Germinal center (tissue), 1 donor: ENCODE measurements at places on chromosomes 13 and 19.
A peak's percentile ranks its signal among the peaks of the same experiment; 100 is the strongest.

GRCh38 chr13:113926301-113926761 is 47.5 kb downstream of the C13orf46 start:
- DNase-seq: no peak

- DNase-seq: no peak
Observed at GRCh38 chr13:113086991-113087922, 18.3 kb upstream of the F7 start.

- no peak for DNase-seq
Observed at GRCh38 chr13:112746044-112746443, 56.2 kb downstream of the ATP11A start.

DNA sequence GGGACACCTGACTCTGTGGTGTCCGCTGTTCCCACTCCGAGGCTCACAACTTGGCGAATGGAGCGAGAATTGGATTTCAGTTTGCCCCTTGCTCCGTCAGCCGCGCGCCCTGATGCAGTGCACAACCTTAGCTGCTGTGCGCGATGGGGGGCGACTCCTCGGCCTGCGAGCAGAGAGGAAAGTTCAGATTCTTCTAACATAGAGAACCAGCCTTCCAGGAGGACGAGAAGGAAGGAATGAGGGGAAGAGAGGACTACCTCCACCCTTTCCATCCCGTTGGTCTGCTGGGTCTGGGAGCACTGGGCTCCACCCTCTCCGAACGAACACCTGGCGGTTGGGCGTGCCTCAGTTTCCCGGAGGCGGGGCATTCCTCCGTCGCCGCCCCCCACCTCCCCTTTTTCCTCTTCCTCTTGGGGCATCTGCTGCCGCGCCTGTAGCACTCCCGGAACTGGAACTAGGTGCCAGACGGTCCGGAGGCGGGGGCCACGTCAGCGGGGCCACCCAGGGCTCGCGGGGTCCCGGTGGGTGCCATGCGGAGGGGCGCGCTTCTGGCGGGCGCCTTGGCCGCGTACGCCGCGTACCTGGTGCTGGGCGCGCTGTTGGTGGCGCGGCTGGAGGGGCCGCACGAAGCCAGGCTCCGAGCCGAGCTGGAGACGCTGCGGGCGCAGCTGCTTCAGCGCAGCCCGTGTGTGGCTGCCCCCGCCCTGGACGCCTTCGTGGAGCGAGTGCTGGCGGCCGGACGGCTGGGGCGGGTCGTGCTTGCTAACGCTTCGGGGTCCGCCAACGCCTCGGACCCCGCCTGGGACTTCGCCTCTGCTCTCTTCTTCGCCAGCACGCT is at the start of gene KCNK6:
TSS of gene KCNK6 (plus strand) at position 425 of the 838 bp plus-strand sequence. CDS start at position 531, 106 bp downstream.
- peak; percentile 33 for DNase-seq

GRCh38 chr13:49494645-49495044 is 1.1 kb upstream of the PHF11 start:
- no peak for DNase-seq

DNA sequence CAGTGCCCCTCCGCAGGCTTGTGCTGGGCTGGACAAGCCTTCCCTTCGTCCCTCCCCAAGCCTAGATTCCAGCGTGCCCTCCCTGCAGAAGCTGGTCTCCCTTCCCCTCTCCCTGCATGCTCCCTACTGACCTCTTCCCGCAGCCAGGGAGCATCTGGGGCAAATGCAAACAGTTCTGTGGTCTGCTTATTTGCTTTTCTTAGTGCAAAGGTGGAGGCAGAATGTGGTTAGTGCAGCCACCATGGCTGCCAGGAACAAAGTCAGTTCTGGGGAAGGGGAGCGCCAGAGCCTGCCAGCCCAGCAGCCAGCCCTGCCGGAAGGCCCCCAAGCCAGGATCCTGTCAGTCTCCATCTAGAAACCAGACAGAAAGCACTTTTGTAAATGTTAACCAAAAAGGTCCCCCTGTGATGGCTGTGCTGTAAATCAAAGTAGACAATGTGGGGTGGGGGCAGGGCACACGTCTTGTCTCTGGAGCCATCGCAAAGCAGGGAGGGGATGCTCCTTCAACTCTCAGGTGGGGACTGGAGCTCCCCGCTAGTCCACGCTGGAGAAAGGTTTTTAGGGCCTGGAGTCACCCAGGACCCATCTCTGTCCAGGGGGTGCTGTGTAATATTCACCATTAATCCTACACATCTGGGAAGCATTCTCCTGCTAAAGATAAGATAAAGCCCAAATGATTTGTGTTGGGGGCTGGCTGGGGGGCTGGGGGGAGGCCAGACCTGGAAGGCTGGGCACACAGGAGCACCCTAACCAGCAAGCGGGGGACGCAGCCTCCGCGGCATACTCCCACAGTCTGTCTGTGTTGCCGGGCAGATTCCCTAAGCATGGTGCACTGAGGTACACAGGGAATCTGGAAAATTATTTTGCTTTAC is 30.9 kb downstream of the SERP2 start:
- no peak for DNase-seq

- DNase-seq: no peak
Observed at GRCh38 chr19:282501-282900, 8.7 kb downstream of the PLPP2 start.

DNA sequence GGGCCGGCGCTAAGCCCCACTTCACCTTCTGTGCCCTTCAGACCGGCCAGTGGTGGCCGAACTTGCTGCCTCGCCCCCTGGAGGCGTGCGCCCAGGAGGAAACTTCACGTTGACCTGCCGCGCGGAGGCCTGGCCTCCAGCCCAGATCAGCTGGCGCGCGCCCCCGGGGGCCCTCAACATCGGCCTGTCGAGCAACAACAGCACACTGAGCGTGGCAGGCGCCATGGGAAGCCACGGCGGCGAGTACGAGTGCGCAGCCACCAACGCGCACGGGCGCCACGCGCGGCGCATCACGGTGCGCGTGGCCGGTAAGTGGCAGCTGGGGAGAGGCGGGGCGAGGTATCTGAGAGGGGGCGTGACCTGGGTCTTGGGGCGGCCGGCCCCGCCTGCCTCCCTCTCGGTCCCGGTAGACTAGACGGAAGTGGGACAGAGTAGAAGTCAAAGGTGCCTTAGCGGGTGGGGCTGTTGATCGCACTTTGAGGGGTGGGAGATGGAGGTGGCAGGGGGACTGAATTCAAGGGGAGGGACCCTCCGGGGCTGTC is 5.6 kb downstream of the ICAM5 start:
- peak; percentile 88 for DNase-seq

- no peak for DNase-seq
Observed at GRCh38 chr13:44431150-44431549, 57.5 kb downstream of the SERP2 start.

GRCh38 chr19:4415352-4415751 is 12.9 kb downstream of the CHAF1A start:
- no peak for DNase-seq

GRCh38 chr19:44808463-44809371 is at the start of gene BCAM:
TSS of gene BCAM (plus strand) at chr19:44809103. CDS start at chr19:44809125, 22 bp downstream.
- DNase-seq: peak; percentile 54

- DNase-seq: no peak
Observed at GRCh38 chr13:56351041-56351440, 789.7 kb upstream of the PRR20A start.

GRCh38 chr19:40174092-40174491 is 17.1 kb upstream of the MAP3K10 start:
- DNase-seq: no peak

- no peak for DNase-seq
Observed at GRCh38 chr19:41849067-41849466, 4.2 kb downstream of the DMRTC2 start.

- no peak for DNase-seq
Observed at GRCh38 chr13:29498426-29499040, 97.0 kb downstream of the SLC7A1 start.

DNA sequence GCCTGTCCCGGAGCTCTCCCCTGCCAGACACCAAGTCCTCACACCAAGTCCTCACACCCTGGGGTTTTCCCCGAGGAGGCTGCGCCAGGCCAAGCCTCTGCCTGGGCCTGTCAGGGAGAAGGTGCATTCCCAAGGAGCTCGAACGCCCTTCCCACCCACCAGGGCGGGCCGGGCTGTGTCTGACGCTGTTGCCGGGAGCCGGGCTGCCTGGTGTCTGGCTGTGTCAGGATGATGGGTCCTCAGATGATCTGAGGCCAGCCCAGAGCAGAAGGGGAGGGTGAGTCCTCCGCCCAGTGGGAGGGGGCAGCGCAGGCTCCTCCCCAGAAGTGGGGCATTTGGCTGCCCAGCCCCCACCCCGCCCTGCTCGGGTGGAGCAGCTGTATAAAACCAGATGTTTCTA is 2.3 kb upstream of the HAS1 start:
- DNase-seq: no peak

- DNase-seq: no peak
Observed at GRCh38 chr19:5738423-5738822, 18.0 kb downstream of the CATSPERD start.

GRCh38 chr19:44909775-44910174 is 4.2 kb downstream of the APOE start:
- no peak for DNase-seq

GRCh38 chr19:18109733-18110608 is 12.4 kb downstream of the MAST3 start:
- peak; percentile 65 for DNase-seq

- DNase-seq: no peak
Observed at GRCh38 chr19:30149300-30149699, 207.3 kb downstream of the URI1 start.

GRCh38 chr19:57037556-57037955 is 82.2 kb upstream of the USP29 start:
- DNase-seq: no peak

GRCh38 chr19:1698636-1699035 is 46.2 kb upstream of the TCF3 start:
- DNase-seq: no peak

DNA sequence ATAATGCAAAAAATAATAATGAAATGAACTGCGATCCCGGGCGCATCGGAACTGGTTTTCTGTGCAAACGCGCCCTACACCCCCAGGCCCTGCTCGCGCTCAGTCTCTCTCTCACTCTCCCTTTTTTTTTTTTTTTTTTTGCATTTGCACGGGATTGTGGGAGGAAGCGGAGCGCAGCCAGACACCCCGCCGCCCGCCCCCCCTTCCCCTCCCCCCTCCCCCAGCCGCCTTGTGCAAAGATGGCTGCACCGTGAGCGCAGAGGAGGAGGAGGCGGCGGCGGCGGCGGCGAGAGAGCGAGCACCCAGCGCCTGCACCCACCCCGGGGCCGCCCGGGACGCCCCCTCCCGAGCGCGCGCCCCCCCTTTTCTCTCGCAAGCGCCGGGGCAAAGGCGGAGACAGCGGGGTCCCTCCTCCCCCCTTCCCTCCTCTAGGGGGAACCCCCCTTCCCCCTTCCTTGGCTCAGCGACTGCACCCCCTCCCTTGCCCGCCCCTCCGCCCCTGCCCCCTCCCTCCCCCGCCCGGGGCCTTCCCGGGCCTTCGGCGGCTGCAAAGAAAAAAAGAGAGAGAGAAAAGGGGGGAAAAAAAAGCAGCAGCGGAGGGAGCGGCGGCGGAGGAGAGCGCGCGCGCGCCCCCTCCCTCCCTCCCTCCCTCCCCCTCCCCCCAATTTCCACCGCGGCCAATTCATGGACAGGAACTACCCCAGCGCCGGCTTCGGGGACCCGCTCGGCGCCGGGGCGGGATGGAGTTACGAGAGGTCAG is at the start of gene PRR12:
TSS of gene PRR12 (plus strand) at position 212 of the 760 bp plus-strand sequence. CDS start at position 685, 473 bp downstream.
- DNase-seq: peak; percentile 85

GRCh38 chr13:41257535-41257934 is 5.8 kb downstream of the MTRF1 start:
- no peak for DNase-seq

GRCh38 chr13:30725326-30726085 is 9.8 kb upstream of the ALOX5AP start:
- no peak for DNase-seq

DNA sequence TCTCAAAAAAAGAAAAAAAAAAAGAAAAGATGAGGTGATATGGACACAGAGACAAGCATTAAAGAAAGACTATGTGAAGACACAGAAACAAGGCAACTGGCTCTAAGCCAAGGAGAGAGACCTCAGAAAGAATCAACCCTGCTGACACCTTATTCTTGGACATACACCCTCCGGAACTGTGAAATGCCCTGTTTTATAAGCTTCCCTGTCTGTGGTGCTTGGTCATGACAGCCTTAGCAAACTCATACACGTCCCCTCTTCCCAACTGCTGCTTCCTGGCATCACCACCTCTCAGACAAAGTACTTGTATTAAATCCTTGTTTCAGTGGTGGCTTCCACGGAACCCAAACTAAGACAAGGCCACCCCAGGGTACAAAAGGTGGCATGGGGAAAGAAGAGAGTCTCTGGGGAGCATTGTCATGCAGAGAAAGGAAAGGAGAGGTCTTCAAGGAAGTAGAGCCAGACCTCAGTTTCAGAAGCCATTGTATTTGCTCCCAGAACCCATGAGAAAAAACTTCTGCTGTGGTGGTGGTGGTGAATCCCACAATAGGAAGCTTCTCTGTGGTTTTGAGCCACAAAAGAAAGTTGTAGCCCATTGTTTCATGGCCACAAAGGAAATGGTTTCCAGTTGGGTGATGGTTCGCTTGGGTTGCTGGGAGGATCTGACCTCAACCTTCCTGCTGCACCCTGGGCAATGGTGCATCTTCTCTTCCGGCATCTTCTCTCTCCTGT is 16.3 kb upstream of the TSPAN16 start:
- no peak for DNase-seq

GRCh38 chr13:21033212-21033840 is 28.1 kb downstream of the LATS2 start:
- no peak for DNase-seq

GRCh38 chr13:56182598-56182997 is 958.1 kb upstream of the PRR20A start:
- no peak for DNase-seq

DNA sequence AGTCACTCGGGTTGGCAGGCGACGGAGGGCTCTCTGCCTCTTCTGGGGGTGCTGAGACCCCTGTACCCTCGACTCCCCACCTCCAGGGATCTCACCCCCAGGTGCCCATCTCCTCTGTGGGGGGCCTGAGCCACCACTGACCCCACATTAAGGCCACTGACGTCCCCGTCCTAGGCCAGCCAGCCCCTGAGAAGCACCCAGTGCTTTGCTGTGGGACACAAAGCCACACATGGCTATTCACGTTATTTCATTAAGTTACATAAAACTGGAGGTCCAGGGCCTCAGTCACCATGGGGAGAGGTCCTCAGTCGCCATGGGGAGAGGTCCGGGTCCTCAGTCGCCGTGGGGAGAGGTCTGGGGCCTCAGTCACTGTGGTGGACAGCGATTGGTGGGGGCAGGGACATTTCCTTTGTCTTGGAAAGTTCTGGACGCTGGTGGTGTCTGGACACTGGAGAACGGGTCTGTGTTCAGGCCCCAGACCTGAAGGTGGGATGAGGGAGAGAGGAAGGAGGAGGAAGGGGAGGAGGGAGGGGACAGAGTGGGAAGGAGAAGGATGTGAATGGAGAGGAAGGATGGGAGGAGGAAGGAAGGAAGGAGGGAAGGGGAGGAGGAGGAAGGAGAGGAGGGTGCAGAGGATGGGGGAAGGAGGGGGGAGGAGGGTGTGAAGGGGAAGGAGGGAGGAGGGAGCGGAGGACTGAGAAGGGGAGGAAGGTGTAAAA is 3.9 kb upstream of the EFNA2 start:
- no peak for DNase-seq

DNA sequence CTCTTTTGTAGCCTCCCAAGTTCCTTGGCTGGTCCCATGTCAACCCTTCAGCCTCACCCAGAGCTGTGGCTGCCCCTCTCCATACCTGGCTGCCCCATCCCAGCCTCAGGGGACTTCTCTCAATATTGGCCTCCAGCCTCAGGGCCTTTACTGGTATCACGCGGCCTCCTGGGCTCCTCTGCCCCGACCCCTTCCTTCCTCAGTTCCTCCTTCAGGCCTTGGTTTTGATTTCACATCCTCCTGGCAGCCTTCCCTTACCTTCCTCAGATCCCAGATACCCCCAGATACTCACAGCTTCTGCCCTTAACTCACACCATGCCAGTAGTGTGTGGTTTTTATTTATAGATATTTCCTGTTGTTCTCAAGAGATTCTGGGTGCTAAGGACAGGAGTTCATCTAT is 12.8 kb upstream of the SCN1B start:
- DNase-seq: no peak
